ENCODE measurements at places on chromosomes 12 and 14. TPM values are rescaled to one million over a fixed set of nuclear protein-coding genes. Genes with fewer than 3 reads are reported as not detected.
A peak's percentile ranks its signal among the peaks of the same experiment; 100 is the strongest.

GRCh38 chr12:68975811-68976210 lies 42.8 kb upstream of the CPM start:
- DNase-seq: no peak

Gene CFAP251
- 14.5 TPM for polyA plus RNA-seq

DNA sequence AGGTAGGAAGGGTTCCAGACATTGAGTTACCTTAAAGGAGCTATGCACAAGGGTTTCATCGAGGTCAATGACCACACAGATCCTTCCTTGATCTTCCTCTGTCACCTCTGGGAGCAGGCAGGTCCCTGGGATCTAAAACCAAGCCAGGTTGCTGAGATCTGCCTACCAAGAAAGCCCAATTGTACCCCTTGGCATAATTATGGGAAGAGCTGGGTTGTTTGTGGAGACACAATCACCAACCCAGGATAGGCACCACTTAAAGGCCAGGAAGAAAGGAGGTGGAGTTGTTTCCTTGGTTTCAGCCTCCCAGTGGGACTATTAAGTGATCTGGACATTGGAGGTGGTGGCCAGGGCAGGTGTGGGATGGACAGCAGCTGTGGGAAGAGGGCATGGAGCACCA lies 8.4 kb upstream of the AVIL start:
- DNase-seq: no peak

Gene ERC1
- 44.3 TPM for polyA plus RNA-seq

DNA sequence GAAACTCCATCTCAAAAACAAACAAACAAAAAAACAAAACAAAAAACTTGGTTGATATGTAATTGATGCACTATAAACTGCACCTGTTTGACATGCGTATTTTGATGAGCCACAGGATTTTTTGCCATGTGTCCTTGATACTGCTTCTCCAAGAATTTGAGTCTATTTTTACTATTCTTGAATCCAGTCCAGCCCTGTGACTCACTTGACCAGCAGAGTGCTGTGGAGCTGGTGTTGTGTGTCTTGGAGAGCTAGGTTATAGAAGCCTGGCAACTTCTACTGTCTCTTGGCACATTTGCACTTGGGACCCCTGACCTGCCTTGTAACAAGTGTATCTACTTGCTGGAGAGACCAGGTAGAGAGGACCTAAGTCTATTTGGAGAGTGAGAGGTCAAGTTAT lies 52.0 kb downstream of the KLRG1 start:
- no peak for DNase-seq

DNA sequence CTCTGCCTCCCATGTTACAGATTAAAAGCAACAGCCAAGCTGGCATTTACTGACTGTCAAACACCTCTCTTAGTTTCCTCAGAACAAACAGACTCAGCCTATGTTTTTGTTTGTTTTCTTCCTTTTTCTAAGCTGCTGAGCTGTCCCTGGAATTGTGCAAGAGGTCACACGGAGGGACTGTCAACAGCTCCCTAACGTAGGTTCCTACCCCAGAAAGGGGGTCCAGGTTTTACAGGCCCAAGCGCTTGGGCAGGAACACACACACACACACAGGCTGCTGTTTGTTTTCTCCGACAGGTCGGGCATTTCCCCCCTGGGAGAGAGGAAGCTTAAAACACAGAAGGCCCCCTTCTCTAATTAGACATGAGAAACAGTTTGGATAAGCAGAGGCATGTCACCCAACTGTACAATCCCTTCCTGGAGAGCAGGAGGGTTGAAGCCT lies 739.6 kb upstream of the TBX3 start:
- no peak for DNase-seq

Gene SMCO2
- 0.60 TPM for polyA plus RNA-seq

Gene LYZ
- polyA plus RNA-seq: 19.5 TPM

GRCh38 chr12:46159309-46159901 lies 109.4 kb downstream of the SLC38A1 start:
- DNase-seq: no peak

GRCh38 chr12:67388331-67389138 lies 119.4 kb downstream of the CAND1 start:
- DNase-seq: peak; percentile 50

DNA sequence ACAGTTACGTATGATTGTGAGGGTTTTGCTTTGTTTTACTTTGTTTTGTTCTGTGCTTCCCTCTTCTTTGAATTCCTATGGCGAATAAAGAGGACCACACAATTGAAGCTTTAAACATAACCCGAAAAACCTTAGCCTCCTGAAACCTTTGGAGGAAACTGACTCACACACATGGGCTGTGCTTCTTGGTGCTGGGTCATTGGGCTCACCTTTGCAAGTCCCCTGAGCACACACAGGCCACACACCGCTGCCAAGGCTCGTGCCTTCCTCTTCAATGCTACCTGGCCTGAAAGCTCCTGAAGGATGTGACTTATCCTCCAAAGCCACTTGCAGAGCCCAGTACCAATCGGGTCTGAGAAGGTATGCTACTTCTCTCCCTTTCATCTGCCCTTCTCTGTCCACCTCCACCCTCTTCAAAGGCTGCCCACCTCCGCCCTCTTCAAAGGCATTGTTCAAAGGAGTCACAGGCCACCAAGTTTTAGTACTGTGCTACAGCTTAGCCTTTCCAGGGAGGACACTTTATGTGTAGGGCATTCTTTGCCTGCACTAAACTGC lies 114.6 kb downstream of the FOXN3 start:
- no peak for DNase-seq

- DNase-seq: no peak
Measured at GRCh38 chr14:104518659-104519350, 60.8 kb upstream of the C14orf180 start.

DNA sequence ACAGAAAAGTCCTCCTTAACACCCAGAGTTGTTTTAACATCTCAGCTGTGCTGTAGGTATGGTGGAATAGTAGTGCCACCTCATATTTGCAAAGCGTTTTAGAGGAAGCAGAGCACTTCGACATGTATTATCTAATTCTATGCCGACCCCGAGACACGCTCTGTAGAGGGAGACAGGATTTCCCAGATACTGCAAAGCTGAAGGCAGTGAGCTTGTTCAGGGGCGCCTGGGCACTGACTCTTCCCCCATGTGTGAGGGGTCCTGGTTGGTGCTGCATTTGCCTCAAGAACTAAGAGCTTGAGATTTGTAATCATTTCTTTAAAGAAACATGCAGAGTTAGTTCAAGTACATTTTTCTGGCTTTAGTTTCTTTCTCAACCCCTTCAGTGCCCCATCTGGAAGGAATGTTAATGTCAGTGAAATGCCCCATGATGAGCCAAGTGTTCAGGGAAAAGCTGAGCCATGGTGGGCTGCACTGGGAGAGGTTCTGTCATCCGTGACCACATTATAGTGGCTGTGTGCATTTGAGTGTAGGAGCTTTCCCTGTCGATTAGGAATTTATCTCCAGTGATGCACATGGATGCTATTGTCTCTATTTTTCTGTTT lies 66.3 kb downstream of the MBIP start:
- peak; percentile 36 for DNase-seq

- no peak for DNase-seq
Measured at GRCh38 chr12:106341086-106341877, 16.3 kb upstream of the POLR3B start.

- no peak for DNase-seq
Measured at GRCh38 chr14:48842785-48843184, 743.4 kb downstream of the RPS29 start.

DNA sequence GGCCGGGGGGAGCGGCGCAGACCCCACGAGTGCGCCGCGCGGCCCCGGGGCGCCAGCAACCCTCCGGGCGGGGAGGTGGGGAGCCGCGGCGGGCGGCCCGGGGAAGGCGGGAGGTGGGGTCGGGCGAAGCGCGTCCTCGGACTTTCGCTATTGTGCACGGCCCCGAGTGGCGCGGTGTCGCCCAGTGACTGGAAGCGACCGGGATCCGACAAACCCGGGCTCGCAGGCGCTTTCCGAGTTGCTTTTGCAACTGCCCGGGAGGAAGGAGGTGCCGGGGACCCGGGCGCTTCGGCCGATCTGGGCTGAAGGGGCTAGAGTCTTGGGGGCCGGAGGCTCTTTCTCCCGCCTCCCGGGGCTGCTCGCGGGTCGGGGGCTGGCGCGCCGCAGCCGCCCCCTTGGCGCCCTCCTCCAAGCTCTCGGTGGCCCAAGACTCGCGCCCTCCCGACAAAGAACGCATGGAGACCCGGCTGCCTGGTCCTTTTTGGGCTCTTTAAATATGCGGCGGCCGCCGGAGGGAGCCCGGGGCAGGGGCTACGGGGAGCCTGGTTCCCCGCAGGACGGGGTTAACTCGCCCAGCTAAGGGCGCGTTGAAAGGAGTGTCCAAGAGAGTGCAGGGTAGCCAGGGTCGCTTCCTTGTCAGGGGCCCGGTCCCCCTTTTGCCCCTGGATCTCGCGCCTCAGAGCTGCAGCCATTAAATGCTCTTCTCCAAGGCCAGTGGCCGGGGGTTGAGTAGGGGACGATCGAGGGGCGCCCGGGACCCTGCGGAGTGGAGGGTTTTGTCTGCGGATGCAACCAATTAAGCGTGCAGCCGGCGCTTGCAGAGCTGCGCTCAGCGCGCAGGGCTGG lies 1.4 kb downstream of the HMGA2 start:
- DNase-seq: no peak

Gene STXBP6
- polyA plus RNA-seq: 9.8 TPM

- no peak for DNase-seq
Measured at GRCh38 chr12:119229837-119230236, 51.1 kb downstream of the HSPB8 start.

DNA sequence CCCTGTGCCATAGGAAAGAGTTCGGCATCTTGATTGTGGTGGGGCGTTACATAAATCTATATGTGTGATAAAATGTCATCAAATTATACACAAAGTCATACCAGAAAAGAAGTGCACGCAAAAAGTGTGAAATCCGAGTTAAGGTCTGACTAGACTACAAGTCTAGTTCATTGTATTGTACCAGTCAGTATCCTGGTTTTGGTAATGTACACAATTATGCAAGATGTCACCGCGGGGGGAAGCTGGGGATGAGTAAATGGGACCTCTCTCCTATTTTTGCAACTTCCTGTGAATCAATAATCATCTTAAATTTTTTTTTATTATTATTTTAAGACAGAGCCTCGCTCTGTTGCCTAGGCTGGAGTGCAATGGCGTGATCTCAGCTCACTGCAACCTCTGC lies 43.2 kb upstream of the BCL11B start:
- no peak for DNase-seq

DNA sequence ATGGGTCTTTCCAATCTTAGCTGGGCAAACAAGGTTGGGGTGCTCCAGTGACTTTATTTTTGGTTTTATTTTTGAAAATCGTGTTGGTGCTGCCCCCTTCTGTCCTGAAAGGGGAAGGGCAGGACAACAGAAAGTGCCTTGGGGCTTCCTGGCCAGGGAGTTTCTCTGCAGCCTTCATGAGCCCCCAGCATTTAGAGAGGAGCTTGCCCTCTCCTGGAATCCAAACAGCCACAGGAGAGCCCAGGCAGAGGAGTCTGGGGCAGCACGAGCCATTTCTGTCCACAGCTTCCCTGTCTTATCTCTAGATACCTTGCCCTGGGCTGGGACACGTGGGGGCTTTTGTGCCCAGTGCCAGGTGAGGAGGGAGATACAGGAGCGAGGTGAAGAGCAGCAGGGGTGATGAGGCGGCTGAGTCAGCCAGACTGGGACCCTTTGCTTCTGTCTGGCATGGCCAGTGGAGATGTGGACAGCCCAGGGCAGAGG lies 4.4 kb upstream of the C1RL start:
- no peak for DNase-seq

DNA sequence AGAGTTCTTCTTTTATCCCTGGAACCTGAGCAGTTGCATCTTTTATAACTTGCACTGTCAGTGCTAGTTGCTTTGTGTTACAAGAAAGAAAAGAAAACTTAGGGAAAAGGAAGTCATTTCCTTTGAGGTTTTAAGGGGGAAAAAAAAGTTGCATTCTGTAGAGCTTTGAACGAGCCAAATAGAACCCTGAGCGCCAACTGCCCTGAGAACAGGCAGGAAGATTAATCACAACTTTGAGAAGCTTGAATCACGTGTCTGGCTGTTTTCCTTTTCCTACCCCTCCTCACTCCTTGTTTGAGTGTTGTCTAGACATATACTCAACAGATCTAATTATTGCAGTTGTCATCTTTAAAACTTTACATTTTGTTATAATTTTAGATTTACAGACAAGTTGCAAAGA lies 12.5 kb downstream of the PCNX1 start:
- no peak for DNase-seq

DNA sequence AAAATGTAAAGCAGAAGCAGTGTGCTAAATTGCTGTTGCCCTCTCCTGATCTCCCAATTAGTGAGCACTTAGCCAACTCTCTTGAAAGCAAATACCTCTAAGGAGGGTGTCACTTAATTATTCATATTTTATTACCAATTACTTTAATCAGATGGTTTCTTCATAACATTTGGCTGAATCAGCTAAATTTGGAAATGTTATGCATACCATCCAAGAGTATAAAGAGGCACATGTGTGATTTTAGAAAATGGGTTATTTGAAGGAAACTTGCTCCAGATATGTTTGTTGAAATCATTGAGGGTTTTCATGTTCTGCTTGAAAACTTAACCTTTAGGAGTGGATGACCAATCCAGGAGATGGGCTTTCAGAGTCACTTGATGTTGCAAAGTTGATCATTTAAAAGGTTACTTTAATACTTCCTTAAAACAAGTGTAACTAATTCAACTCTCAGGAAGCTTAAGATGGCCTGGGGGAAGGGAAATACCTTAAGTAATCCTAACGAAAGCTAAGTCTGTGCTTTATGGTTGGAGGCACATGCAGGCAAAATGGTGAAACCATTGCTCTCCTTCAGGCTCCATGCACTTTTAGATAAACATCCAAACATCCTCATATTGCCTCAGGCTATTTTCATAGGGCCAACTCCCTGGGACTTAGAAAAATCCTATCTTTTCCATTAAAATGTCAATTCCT lies 434.5 kb downstream of the MDGA2 start:
- no peak for DNase-seq

DNA sequence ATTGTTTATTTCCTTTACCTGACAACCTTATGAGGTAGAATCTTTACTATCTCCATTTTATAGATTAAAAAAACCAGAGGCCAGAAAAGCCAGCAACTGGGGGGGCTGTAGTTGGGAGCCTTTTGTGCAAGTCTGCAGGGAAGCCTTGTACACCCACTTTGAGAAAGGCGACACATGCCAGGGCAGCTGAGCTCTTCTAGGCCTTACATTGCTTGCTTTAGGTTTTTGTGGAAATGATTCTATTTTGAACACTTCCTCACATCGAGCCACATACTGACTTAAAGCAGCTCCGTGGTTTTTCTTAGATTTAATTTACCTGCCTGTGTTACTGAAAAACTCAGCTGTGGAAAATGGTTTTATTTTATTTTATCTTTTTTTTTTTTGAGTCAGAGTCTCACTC lies 34.6 kb downstream of the EP400 start:
- no peak for DNase-seq

DNA sequence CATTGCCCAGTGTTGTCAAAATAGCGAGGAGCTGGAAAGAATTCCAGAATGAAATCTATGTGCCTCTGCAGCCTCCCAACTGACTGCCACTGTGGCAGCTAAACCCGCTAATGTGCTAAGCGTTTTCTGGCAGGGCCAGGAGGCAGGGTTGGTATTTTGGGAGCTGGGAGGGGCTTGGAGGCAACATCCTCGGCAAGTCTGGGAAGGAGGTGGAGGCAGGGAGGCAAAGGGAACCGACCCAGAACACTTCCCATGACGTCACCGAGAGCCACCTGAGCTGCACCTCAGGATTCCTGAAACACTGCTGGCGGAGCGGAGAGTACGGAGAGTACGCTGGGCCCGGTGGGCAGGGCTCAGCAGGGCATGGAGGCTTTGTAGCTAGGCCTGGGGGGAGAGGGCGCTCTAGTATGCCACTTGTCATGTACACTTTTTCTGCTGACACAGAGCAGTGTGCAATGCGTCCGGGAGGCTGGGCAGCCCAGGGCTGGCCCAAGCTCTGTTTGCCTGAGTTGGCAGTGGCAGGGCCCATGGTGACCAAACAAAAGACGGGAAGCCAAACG lies 81.5 kb downstream of the DPF3 start:
- peak; percentile 71 for DNase-seq

- DNase-seq: no peak
Measured at GRCh38 chr14:34060651-34060999, 109.8 kb upstream of the EGLN3 start.

Data from left kidney (tissue), 8 donors.